ENCODE measurements at places on chromosomes 7 and 10.

- no peak for DNase-seq
Observed at GRCh38 chr10:92574548-92575261, 812 bp upstream of the IDE start.

DNA sequence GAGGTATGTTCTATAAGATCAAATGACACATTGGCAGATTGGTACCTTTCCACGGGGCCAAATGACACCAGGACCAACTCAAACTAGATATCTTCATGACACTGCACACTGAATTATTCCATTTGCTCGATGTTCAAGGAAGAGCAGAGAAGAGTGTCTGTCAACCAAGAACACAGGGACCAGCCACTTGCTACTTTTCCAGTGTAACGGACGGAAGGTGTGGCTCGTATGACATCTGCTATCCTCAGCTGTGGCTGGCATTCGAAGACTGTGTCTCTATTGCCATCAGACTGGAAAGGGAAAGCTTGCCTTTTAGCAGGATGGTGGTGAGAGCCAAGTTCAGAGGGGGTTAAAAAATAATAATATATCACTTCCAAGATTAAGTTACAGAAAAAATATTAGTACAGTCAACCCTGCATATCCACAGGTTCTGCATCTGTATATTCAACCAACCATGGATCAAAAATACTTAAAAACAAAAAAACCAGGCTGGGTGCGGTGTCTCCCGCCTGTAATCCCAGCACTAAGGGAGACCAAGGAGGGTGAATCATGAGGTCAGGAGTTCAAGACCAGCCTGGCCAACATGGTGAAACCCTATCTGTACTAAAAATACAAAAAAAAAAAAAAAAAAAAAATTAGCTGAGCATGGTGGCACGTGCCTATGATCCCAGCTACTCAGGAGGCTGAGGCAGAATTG is 237.1 kb downstream of the PRPF18 start:
- DNase-seq, result no peak

DNA sequence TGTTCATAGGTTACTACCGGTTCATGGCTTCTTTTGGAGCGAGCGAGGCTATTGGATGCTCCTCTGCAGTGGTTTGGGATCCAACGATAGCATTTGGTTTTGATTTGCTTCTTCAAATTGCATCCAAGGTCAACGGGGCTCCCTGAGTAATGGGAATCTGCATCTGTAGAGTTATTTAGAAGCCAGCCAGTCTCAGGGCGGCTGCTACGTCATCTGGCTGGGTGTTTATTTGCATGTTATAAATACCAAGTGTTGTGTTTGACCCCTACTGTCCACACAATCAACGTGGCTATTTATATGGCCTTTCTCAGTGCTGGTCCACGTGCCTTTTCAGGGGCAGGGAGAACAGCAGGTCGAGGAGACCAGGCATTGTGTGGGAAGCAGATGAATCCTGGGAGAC is 137.7 kb downstream of the PRPF18 start:
- no peak for DNase-seq

GRCh38 chr10:17662193-17663138 is 18.5 kb downstream of the STAM start:
- no peak for DNase-seq

DNA sequence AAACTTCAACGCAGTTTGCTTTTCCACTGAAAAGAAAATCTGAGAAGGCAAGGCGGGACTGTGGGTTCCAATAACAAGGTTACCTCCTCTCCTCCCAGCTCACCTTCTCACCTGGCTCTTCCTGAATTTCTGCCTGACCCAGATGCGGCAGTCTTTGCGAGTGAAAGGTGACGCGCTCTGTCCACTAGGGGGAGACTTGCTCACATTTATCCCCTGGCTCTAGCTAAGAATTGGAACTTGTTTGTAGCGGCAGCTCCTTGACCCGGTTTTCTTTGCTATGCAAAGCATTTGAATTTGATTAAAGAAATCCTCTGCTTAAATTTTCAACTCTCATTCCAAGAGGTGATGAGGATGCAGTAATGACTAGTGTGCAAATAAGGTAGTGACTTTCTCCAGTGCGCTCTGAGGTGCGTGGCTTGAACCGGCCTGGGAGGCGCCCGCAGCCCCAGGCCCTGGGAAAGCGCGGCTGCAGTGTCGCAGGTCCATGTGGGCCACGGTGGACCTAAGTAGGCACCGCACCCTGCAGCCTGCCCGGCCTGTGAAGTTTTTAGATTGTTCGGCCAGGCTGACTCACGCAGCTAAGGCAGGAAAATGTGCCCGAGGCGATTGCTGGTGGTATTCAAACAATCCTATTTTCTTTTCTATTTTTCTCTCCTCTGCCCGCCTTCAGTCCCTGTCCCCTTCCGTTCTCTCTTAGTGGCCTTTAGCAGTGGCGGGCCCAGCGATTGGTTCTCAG is 336.9 kb upstream of the NPSR1 start:
- DNase-seq, result peak; percentile 80

DNA sequence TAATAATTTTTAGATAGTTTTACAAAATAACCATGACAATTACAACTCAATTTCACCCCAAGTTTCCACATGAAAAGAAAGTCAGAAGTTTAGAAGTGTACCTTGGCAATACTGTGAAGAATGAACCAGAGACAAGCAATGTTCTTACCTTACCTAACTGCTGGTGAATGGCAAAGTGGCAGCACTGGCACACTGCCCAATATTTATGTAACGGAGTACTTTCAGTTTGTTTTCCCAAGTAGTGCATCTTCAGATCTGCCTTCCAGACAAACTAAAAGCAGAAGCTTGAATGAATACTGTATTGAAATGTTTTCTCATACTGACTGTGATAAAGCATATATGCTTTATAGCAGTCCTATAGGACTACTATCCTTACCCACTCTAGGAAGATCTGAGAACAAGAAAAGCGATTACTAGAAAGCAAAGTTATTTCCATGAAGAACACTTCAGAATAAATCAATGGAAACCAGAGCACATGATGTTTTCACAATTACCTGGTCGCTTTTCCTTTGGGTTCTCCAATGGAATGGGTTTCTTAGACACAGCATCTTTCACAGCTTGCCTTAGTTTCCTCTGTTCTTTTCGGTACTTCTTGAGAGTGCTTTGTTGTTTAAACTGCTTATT is 1.5 kb downstream of the NOC3L start:
- no peak for DNase-seq

DNA sequence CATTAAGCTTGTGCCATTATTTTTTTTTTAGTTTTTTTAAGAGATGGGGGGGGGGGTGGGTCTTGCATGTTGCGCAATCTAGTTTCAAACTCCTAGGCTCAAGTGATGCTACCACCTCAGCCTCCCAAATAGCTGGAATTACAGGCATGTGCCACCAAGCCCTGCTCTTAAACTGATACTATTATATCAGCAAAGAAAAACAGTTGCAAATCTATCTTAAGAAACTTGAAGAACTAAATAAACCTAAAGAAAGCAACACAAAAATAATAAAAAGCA is 47.5 kb downstream of the BRAF start:
- no peak for DNase-seq

- peak; percentile 42 for DNase-seq
Observed at GRCh38 chr7:240887-241421, 48.6 kb downstream of the FAM20C start.

- no peak for DNase-seq
Observed at GRCh38 chr10:97770255-97770654, 1.5 kb downstream of the SFRP5 start.

- peak; percentile 99 for DNase-seq
Observed at GRCh38 chr7:111561904-111562732, at the start of gene IMMP2L. TSS of gene IMMP2L (minus strand) at chr7:111562492.

- no peak for DNase-seq
Observed at GRCh38 chr7:131108212-131108940, 219.3 kb upstream of the MKLN1 start.

GRCh38 chr10:100830728-100831111 is 82.0 kb upstream of the SLF2 start:
- no peak for DNase-seq

DNA sequence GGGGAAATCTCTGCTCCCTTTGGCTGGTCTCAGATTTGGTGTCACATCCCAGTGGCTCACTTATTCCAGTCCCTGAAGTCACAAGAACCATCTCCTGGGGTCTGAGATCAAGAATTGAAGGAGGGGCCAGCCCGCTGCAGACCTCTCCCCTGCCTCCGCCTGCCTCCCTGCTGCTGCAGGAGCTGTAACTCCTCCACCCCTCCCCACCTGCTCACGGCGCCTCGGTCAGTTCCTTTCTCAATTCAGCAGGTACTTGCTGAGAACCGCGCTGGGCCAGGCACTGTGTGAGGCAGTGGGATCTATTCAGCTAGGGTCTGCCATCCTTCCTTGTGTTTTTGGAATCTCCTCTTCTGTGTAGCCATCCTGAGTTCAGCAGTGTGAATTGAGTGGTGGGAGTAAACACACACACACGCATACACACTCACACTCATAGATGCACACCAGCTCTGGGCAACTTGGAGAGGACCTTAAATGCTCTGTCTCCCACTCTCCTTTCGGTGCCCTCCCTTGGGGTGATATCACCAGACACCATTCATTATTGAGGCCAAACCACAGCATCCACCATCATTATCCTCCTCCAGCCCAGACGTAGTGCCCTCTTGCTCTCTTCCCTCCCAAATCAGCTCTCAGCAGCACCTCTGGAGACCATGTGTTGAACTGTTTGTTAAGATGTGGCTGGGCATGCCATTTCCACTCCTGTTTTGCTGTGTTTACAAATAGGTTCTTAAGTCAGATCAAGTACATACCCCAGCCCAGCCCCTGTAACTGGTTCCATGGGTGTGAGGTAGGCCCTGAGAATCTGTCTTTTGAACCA is 22.0 kb upstream of the ANKRD2 start:
- no peak for DNase-seq

- DNase-seq, result no peak
Observed at GRCh38 chr7:27690649-27691048, 28.0 kb upstream of the HIBADH start.

GRCh38 chr7:11875635-11876034 is 43.6 kb upstream of the THSD7A start:
- DNase-seq, result no peak

DNA sequence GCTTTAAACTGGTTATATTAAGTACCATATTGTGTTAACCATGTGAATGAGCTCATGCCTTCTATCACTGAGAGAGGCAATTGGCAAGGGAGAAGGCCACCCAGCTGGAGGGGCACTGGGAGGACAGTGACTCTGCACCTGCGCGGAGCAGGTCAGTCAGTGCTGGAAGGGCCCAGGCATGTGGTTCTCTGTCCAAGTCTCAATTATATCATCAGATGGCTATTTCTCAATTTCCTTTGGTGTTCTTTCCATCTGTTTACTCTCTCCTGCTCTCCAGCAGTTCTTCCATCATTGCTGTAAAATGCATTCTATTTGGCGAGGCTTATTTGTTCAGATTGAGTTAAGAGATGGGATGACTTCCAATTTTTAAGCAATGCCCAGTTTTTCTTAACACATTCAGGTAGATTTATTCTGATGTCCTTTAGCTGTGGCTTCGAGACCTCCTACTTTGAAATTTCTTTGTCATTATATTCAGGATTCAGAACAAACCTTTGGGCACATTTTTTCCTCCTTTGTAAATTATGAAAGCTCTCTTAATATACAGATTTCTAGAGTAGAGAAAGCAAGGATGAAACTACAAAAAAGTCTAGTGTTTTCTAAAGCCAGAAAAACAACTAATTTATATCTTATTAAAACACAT is 159.3 kb downstream of the BMPER start:
- DNase-seq, result no peak

- no peak for DNase-seq
Observed at GRCh38 chr10:6062101-6062771, at the start of gene IL2RA. TSS of gene IL2RA (minus strand) at chr10:6062367. CDS start at chr10:6062151, 216 bp downstream.

DNA sequence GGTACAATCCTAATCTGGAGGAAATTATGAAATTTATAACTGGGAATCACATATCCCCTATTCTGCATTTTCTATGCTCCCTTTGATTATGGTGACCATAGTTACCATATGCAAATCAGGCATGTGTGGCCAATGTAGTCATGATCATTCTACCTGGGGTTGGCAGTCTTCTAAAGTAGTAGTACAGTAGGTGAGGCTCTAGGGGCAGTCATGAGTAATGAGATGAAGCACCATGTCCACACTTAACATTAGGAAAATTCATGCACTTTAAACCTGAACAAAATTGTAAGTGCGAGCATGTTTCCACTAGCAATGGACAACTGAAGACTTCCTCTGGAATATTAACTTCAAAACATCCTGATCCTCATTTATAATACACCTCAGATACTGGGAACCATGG is 545.9 kb downstream of the SUGCT start:
- no peak for DNase-seq

- DNase-seq, result no peak
Observed at GRCh38 chr10:79129361-79129997, 60.7 kb downstream of the ZMIZ1 start.

- no peak for DNase-seq
Observed at GRCh38 chr10:13997650-13998049, 333.1 kb downstream of the FRMD4A start.

DNA sequence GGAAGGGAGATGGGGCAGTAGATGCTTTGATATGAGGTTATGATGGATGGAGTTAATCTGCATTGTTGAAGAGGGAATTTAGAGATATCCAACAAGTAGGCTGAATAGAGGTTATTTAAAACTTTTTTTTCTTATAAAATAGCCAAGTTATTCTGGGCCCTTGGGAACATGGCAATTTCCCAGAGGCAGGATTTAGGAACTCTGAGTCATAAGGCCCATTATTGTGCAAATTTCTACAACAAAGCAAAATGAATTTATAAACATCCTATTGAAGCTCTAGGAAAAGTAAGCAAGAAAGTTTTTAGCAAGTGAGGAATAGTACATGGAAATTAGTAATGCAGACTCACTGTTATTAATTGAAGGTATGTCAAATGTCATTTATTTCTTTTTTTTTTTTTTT is 160.9 kb upstream of the NPY start:
- DNase-seq, result no peak

DNA sequence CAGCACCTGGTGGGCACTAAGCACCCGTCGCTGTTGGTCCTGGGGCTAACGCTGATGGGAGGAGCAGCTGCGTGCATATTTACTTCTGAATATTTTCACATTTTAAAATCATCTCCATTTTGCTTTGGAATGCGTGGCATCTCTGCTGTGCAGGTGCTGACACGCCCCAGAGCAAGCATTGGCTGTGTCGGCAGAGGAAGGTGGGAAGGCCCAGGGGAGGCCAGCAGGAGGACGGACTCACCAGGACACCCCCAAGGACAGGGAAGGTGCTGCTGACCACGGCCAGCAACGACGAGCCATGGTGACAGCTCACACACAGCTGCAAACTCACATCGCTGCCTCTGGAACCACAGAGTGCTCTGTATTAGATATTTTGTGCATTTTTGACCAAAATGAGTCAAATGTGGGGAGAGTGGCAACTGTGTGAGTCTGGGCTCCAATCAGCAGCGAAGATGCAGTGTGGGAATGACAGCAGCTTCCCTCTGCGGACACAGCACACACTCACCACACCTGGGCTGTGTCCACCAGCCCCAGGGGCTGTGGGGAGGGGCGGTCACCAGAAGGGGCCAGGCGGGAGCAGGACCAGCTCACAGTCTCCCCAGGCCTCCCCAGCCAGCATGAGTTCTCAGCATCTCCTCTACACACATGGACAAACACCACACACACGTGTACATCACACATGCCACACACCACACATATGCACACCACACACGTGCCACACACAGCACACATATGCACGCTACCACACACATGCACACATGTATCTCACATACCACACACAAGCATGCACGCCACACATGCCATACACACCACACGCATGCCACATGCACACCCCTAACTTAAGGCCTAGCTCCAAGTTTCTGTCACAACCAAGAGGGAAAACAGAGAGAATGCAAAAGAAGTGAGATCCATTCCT is 58.2 kb downstream of the PTPRN2 start:
- DNase-seq, result no peak

GRCh38 chr7:41306486-41306885 is 396.4 kb downstream of the INHBA start:
- no peak for DNase-seq

- peak; percentile 70 for DNase-seq
Observed at GRCh38 chr7:156943091-156944041, 6.1 kb upstream of the NOM1 start.

GRCh38 chr7:66919304-66919703 is 1.7 kb upstream of the TMEM248 start:
- DNase-seq, result no peak
